PC-3 (cell line): ENCODE measurements at places on chromosomes 6 and 20.
A peak's percentile ranks its signal among the peaks of the same experiment; 100 is the strongest.

GRCh38 chr20:41234546-41234945, 83.0 kb downstream of the ZHX3 start:
- DNase-seq = no peak

- no peak for DNase-seq
Observed at GRCh38 chr6:114334237-114334636, 8.6 kb downstream of the HS3ST5 start.

DNA sequence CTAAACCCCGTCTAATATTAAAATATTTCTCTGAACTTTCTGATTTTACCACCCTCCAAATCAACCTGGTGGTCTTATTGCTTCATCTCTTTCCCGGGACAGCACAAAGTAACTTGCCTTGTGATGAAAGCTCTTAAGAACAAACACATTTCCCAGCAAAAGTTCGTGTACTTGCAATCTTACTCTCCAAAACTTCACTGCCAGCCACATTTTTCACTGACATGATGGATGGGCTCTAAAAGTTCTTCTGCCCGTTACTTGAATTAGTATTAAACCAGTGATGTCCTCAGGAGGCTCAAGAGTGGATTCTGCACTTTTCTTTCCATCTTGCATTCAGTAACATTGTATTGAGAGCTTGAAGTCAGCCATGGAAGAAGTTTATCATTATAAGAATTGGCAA, 731.6 kb upstream of the GJE1 start:
- no peak for DNase-seq

DNA sequence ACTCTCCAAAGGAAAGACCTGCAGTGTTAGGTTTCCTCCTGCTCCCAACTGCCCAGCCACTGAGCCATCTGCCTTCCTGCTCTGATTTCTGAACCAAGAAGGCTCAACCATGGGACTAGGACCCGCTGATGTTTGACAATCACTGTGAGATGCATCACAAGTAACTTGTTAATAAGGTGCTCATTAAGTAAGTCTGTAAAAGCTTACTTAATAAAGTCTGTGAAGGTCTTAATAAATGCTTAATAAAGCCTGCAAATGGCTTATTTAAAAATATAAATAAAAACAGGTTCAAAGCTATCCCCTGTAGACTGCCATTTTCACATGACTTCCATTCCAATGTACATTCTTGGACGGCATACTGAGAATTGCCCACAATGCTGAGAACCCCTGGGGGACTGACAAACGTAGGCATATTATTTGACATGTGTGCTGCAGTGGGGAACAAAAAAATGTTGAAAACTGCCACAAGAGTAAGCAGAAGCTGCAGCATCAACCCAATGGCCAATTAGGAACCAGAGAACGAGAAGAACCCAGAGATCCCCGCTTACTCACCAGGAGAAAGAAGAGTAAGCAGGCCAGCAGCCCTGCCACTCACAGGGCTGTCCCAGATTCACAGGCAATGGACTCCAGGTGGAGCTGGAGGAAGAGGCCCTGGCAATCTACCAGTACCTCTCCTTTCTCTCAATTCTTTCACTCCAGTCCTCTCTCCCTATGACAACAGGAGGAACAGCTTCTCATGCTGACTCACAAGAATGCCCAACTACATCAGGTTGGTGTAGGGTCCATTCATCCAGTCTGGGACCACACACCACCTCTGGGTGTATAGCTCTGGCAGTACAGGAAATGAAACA, 19.5 kb downstream of the KIF13A start:
- DNase-seq = peak; percentile 69

- DNase-seq = no peak
Observed at GRCh38 chr6:138331444-138331843, 46.3 kb upstream of the SMIM28 start.

DNA sequence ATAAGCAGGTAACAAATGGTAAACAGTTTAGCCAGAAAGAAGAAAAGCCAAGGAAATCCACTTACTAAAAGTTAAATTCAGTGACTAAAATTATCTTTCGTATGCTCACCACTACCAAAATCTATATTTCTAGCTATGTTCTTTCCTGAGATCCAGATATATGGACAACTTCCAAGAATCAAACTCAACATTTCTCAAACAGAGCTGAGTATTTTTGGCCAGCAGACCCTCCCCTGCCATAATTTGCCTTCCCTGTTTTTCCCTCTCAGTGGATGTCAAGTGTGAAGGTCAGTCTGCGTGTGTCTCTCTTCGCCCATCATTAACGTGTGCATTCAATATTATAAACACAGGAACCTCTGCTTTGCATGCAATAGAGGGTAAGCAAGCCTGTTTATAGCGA, 42.0 kb downstream of the PRKN start:
- DNase-seq = no peak

DNA sequence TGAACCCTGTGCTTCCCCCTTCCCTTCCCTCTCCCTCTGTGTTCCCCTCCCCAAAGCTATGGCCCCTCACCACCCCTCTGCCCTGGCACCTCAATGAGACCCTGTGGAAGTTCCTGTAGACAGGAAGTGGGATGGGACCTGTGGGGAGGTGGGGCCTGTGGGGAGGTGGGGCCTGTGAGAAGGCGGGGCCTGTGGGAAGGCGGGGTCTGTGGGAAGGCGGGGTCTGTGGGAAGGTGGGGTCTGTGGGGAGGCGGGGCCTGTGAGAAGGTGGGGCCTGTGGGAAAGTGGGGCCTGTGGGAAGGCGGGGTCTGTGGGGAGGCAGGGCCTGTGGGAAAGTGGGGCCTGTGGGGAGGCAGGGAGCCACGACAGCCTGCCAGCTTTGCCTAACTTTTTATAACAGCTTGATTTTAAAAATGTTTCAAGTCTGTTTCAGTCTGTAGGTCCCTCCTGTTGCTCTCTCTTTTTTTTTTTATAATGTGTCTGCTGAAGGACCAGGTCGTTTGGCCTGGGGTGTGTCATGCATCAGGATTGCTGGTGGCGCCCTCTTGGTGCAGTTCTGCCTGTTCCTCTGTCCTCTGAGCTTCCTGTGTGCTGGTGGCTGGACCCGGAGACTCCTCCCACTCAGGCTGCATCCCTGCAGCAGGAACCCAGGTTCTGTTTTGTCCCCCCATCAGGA, 70.5 kb upstream of the SLCO4A1 start:
- peak; percentile 38 for DNase-seq

GRCh38 chr6:7496266-7496875, 45.1 kb upstream of the DSP start:
- peak; percentile 35 for DNase-seq
